NCI-H1417 (cell line): ENCODE measurements at places on chromosomes 16 and 17.

GRCh38 chr17:17572010-17572785, 19.3 kb downstream of the PEMT start:
- no peak for DNase-seq

DNA sequence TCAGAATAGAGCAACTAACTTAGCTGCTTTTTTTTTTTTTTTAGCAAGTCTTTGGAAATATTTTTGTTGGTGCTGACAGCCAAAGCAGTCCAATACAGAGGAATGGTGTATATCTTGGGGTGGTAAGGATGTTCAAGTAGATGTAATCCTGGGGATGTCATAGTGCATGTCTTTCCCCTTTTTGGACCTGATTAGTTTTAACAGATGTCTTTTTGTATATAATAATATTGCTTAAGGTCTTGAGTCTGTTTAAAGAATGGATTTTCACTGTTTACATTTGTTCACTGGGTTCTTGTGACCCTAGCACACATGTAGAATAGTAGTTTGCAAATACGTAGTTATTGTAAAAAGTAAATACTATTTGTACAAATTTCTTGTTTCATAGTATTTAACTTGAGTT, 7.9 kb downstream of the TAF15 start:
- no peak for DNase-seq

GRCh38 chr17:42180922-42181850, at the start of gene KCNH4:
KCNH4 (minus strand) TSS chr17:42181142; CDS start chr17:42180945, 197 bp downstream.
- peak; percentile 92 for DNase-seq

DNA sequence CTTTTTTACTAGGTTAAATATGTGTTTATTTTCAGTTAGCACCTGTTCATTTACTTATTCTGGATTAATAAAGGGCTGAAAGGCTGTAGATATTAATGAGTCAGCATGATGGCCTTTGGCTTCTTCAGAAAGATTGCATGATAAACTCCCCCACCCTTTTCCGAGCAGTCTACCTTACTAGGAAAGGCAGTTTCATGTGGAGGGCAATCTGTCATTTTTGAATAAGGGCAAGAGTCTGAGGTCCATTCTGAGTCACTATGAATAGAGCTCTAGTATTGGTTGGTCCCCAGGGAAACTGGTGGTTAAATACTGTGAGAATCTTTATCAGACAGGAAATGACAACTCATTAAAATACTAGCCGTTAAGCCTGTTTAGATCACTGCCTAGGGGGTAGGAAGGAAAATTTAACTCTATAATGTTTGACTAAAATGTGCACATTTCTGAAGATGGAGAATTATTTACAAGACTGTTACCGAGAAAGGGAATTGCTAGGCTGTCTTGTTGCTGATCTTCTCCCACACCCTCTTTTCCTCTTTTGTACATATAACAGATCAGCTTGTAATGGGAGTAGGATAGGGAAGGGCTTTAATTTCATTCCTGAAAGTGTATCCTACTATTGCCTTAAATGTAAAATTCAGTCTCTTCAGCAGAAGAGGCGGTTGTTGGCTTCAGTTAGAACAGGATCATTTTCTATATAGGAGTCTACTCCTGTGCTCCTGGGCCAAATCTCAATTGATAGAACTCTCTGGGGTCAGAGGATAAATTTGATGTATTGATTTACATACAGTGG, 63.3 kb downstream of the TUBD1 start:
- peak; percentile 75 for DNase-seq

DNA sequence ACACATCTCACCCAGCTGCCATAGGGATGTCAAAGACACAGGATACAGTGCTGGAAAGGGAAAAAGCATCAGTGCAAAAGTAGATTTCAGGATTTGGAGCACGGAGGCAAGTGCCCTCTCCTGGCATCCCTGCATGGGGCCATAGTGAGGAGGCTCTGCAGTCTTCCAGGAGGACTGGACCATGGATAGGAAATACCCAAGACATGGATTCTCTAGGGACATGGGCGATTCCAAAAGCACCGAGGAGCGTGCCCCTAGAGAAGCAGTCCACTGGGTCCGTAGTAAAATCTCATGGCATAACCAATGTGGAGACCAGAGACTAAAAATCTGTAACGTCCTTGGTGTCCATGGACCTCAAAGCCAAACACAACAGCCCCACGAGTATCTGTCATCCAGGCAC, 818.2 kb downstream of the KCNJ18 start:
- DNase-seq, result no peak

DNA sequence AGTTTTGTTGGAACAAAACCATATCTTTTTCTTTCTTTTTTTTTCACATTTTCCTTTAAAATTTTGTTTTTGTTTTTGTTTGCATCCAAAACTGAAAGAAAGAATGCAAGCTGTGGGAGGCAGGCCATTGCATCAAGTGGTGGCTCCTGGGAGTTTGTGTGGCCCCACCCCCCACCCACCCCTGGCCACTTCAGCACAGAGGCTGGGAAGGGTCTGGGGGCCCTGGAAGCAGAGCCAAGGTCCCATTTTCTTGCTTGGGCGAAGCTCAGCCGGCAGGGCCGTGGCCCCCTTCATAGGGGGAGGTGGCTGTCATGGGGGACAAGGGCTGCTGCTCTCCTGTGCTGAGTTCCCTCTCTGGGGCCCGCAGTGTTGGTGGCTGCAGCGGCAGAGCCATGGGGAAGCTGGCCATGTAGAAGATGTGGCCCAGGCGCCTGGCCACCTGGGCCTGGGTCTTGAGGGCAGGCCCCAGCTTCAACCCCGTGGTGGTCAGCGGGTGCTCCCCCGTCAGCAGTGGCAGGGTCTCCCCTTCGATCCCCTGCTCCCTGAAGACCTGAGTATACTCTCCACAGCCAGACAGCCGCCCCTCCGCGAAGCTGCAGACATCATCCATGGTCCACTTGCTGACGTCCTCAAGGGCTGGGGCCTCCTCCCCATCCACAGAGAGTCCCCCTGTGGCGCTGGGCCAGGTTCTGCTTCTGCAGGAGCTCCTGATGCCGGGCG, 19.8 kb downstream of the PAFAH1B1 start:
- no peak for DNase-seq

- DNase-seq, result peak; percentile 43
Measured at GRCh38 chr17:75110234-75110937, 617 bp downstream of the ARMC7 start.

DNA sequence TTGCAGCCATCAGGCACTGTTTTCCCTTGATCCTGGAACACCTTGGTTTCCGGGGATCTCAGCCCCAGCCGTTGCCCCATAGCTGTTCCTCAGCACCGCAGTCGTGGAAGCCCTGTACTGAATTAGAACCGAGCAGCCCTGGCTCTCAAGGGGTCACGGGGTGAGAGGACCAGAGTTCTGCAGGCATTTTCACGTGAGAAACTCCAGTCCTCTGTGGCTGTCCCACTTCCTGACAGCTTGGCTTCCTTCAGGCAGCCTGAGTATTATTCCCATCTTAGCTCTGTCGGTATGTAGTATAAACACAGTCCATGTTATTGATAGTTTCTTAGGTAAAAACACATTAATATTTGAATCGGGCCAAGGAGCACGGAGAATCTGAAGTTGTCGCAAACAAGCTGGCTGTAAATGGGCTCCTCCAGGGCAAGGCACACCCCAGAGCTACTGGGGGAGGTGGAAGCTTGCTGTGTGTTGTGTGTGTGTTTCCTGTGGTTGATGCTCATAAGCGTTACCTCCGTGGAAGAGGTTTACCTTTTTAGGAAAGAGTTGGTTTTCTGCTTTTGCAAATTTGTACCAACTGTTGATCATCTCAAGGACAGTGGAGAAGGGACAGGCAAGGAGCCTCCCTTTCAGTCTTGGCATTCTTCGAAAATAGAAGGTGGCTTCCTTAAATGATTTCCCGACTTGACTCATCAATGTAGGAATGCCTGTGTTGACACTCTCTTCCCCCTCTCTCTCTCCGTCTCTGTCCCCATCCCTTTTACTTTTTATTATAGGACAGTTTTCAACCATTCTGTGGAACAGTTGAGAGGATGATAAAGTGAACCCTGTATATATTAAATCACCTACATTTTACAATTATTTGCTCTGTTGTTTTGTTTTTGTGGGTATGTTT, 208.9 kb upstream of the CHMP6 start:
- DNase-seq, result no peak

DNA sequence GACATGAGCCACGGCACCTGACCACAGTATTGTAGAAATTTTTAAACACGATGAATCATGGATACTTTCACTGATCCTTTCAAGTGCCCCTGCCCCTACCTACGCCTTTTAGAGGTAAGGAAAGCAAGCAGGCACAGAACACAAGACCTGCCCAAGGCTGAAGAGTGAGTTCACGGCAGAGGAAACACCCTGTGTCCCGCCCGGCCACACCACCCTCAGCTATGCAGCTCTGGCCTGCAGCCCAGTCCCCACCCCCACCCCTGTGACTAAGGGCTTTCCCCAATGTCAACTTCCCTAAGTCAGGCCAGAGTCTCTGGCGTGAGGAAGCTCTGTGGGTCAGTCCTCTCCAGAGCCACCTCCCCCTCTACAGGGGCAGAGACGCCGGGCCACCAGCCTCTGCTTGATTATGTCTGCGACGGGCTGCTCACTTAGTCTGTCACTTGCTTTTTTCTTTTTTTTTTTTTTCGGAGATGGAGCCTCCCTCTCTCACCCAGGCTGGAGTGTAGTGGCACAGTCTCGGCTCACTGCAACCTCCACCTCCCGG, 8.4 kb downstream of the SLC16A5 start:
- no peak for DNase-seq

DNA sequence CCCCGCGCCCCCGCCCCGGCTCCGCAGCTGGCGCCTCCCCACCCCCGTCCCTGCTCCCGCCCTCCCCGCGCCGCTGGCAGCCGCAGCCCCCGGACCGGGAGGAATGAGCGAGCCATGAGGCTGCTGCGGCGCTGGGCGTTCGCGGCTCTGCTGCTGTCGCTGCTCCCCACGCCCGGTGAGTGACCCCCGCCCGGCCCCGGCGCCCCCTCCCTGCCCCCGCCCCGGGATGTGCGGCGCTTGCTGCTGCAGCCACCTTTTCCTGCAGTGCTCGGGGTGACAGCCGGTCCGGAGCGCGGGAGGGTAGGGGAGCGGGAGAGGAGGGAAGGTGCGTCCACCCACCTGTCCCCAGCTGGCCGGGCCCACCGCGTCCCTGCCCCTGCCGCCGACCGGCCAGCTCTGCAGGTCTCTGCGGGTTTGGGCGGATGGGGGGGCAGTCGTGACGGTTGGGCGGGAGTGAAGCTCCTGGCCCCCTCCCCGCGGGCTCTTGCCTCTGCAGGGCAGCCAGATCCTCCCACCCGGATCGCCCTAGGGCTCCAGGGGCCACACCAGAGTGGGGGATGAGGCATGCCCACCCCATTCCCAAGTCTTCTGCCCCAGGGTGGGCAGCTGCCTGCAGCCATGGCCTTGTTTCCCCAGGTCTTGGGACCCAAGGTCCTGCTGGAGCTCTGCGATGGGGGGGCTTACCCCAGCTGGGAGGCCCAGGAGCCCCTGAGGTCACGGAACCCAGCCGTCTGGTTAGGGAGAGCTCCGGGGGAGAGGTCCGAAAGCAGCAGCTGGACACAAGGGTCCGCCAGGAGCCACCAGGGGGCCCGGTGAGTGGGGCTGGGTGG, 513 bp downstream of the ADAM11 start:
- no peak for DNase-seq

- DNase-seq, result no peak
Measured at GRCh38 chr16:82439678-82440293, 187.0 kb upstream of the CDH13 start.

DNA sequence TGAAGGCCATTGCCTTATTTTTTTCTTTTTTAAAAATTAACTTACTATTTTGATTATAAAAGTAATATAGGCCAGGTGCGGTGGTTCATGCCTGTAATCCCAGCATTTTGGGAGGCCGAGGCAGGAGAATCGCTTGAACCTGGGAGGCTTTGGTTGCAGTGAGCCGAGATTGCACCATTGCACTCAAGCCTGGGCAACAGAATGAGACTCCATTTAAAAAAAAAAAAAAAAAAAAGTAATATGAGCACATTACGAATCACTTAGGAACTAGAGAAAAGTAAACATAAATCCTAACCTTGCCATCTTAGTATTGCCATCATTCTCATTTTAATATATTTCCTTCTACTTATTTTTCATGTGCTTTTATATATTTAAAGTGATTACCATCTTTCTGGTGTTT, 12.9 kb upstream of the TACO1 start:
- DNase-seq, result no peak

DNA sequence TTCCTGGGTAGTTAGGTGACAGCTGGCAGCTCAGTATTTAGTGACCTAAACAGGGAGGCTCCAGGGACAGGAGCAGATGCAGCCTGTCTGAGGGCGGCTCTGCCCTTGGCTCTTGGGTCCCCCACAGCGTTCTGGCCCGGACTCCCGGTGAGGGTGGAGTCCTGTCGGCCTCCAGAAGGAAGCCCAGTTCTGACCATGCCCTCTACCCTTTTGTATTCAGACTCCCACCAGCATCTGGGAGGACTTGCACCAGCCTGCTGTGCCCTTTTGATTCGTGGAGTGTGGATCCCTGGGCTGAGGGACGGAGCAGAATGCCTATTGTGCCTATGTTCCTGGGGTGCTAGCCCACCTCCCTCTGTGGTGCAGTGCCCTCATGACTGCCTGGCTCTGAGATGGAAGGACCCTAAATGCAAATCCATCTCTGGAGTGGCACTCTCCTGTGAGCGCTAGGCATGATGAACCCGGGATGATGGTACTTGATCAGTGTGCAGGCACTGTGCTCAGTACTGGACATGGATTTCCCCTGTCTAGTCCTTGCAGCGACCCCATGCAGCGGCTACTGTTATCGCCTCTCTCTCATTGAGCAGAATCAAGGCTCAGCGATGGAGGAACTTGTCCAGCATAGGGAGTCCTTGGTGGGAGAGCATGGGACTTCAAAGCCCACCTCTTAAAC, 123.1 kb downstream of the SNX29 start:
- no peak for DNase-seq

DNA sequence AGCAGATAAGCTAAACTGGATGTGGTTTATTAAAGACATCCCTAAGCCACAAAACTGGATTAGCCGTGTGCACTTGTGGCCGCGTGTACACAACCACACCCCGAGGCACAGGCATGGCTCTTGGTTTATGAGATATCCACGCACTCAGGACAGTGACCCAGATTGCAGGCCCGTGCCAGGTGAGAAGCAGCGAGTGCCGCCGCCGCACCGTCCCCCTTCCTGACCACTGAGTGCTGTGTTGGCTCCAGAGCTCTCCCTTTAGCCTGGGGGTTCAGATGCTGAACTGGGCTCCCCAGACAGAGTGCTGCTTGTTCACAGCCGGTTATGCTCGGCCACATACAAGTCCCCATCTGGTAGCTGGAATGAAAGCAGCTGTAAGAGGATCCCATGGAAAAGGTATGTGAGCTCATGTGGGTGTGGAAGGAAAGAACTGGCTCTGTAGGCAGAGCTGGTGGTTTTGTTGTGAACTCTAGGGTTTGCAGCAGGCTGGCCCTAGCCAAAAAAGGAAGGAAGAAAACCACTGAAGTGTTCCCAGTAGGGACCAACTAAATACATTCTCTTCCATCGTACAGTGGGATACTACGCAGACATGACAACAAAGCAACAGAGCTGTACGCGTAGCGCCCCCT, 29.5 kb downstream of the KNOP1 start:
- no peak for DNase-seq

GRCh38 chr17:8480011-8480976, 44.6 kb downstream of the NDEL1 start:
- no peak for DNase-seq

DNA sequence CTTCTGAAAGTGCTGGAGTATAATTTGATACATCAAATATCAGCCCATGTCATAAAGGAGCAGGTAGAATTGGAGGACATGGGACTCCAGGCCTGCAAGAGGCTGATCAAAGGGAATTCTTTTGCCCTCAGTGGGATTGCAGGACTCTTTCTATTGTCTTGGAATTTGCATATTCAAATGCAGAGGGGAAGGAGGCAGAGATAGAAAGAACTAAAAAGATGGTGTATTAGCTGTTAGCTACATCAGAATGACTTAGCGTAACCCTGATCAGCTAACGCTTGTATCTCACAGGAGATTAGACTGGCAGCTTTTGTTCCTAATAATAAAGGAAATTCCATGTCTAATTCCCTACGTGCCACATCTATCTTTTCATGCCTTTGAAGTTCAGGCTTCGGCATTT, 1014.7 kb upstream of the RBFOX1 start:
- DNase-seq, result no peak
